Vagina (tissue), 2 donors: ENCODE measurements at places on chromosomes 16 and 17.

- no peaks in the 10 kb centered on the region for H3K4me1 ChIP-seq
- H3K27ac ChIP-seq: no peak overlapping the region
- H3K36me3 ChIP-seq: no peaks in the 10 kb centered on the region
- H3K27me3 ChIP-seq: no peaks in the 10 kb centered on the region
- no peak overlapping the region for H3K4me3 ChIP-seq
Measured at GRCh38 chr16:79965718-79966117, 365.2 kb upstream of the MAF start.

- no peak overlapping the region for H3K4me3 ChIP-seq
- no peaks in the 10 kb centered on the region for H3K36me3 ChIP-seq
- peak overlapping the region; percentile 67 for H3K27ac ChIP-seq
- DNase-seq: no peak
- H3K4me1 ChIP-seq: peaks cover 99% of the 10 kb centered on the region
Measured at GRCh38 chr17:38881600-38882191, 11.8 kb downstream of the LASP1 start.

DNA sequence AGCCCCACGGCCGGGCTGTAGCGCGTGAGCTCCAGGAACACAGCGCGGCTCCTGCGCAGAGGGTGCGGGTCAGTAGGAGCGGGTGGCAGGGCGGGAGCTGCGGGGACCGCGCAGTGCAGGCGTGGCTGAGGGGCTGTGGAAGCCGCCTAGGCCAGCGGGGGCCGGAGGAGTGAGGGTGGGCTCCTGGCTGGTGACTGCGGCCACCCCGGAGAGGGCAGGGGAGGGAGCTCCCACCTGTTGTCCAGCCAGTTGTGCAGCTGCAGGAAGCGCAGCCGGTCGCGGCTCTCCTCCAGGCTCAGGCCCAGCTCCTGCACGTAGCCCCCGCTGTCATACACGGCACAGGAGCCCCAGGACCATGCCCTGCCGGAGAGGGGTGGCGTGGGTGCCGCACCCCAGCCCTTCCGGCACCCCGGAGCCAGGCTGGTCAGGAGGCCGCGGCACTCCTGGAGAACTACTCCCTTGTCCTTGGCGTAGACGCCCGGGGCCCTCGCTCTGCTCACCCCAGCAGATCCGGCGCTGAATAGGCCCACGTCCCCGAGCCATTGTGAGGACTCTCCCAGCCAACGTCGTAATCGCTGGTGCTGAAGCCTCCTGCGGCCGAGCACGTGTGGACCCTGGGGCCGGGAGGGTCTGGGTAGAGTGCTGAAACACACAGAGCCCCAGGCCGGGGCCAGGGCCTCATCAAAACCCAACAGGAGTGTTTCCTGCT is 43.9 kb downstream of the TSC2 start:
- DNase-seq: no peak
- H3K4me3 ChIP-seq: no peak overlapping the region
- H3K27me3 ChIP-seq: no peaks in the 10 kb centered on the region
- H3K27ac ChIP-seq: no peak overlapping the region
- no peaks in the 10 kb centered on the region for H3K36me3 ChIP-seq

GRCh38 chr16:80309178-80309577 is 231.6 kb upstream of the DYNLRB2 start:
- no peak overlapping the region for H3K4me3 ChIP-seq
- H3K27me3 ChIP-seq: no peaks in the 10 kb centered on the region
- no peaks in the 10 kb centered on the region for H3K4me1 ChIP-seq
- H3K27ac ChIP-seq: no peak overlapping the region
- no peak for DNase-seq

DNA sequence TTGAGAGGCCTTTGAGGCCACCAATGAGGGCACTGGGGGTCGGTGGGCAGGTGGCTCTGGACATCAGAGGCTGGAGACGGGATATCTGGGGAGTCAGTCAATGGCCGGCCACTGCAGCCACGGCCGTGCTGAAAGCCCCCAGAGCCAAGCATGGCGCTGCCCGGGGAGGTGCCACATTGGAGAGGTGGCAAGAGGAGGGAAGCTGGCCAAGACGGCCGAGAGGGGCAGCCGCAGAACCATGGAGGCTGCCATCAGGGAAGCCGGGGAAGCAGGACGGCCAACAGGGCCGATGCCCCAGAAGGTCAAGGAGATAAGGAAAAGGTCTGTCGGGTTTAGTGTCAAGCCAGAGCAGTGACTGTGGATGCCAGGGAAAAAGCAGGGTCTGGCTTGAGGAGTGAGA is 9.8 kb downstream of the RTN4RL1 start:
- H3K36me3 ChIP-seq: no peaks in the 10 kb centered on the region
- H3K4me1 ChIP-seq: peaks cover 21% of the 10 kb centered on the region
- H3K27me3 ChIP-seq: no peaks in the 10 kb centered on the region
- no peak overlapping the region for H3K4me3 ChIP-seq
- H3K27ac ChIP-seq: no peak overlapping the region
